ENCODE measurements at places on chromosomes 1 and 21.
A peak's percentile ranks its signal among the peaks of the same experiment; 100 is the strongest.

GRCh38 chr21:16250273-16250672, 520.5 kb downstream of the USP25 start:
- no peak for DNase-seq

DNA sequence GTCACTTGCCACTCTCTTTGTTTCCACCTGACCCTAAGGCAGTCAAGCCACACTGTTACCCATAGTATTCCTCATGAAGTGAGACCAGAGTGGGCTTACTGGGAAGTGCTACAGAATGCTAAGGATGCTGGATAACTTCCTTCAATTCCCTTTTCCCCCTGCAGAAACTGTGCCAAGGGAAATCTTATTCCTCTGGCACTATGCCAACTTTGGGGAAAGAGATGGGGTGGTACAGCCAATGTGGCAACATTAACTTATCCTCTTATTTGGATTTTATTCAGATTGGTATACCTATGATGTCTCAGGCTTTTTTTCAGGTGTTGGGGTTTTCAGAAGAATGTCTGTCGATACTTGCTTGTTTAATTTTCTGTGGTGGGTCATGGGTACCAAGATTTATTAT, 599.4 kb upstream of the PBX1 start:
- DNase-seq: no peak

- no peak for DNase-seq
Measured at GRCh38 chr1:32933742-32934322, 30.8 kb downstream of the RNF19B start.

DNA sequence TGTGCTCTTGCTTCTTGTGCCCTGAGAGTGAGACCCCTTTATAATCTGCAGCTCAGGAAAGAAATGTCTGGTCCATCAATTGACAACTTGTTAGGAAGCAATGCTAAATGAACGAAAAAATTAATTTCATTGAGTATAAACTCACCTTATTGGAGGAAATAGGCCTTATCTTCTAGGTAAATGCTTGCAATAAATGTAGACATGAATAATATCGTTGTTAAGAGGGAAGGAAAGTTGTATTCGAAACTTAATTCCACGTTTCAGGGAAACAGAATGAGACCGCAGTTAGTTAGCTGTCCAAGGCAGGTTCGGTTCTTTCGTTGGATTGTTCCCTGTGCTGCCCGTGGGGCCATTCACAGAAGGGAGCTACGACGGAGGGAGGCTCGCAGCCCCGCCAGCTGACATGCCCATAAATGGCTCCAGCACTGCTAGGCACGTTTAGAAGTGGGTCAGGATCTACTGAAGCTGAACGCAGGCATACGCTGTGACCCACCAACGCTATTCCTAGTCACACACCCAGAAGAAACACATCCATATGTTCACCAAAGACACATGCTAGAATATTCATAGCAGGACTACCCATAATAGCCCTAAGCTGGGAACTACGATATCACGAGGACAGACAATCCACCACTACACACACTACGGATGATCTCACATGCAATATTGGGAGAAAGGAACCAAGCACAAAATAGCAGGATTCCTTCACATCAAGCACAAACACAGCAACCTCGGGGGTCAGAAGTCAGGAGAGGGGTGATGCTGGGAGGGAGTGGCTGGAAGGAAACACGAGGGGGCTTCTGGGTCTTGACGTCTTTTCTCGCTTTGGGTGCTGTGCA, 56.2 kb upstream of the LBR start:
- DNase-seq: no peak

DNA sequence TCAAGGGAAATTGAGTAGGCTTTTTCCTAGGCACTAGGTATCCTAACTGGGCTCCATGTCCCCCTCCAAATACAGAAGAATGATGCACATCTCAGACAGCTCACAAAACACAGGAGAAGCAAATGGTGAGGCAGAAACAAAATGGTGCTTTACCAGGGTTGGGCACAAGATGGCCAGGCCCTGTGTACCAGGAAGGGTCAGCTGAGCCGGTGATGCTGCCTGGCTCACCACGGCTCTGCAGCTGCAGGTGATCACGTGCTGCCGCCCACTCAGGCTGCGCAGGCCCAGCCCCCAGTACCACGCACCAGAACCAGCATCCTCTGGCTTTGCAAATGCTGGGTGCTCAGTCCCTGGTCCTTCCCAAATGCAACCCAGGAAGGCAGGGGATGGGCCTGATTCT, 993 bp upstream of the DSCAM start:
- no peak for DNase-seq

- no peak for DNase-seq
Measured at GRCh38 chr1:181079382-181079781, 9.1 kb upstream of the IER5 start.

- peak; percentile 59 for DNase-seq
Measured at GRCh38 chr1:50969611-50970508, at the start of gene CDKN2C. TSS of gene CDKN2C (plus strand) at chr1:50970245. CDS start at chr1:50970369, 124 bp downstream.

GRCh38 chr1:64572222-64572900, 102.4 kb downstream of the CACHD1 start:
- DNase-seq: no peak

DNA sequence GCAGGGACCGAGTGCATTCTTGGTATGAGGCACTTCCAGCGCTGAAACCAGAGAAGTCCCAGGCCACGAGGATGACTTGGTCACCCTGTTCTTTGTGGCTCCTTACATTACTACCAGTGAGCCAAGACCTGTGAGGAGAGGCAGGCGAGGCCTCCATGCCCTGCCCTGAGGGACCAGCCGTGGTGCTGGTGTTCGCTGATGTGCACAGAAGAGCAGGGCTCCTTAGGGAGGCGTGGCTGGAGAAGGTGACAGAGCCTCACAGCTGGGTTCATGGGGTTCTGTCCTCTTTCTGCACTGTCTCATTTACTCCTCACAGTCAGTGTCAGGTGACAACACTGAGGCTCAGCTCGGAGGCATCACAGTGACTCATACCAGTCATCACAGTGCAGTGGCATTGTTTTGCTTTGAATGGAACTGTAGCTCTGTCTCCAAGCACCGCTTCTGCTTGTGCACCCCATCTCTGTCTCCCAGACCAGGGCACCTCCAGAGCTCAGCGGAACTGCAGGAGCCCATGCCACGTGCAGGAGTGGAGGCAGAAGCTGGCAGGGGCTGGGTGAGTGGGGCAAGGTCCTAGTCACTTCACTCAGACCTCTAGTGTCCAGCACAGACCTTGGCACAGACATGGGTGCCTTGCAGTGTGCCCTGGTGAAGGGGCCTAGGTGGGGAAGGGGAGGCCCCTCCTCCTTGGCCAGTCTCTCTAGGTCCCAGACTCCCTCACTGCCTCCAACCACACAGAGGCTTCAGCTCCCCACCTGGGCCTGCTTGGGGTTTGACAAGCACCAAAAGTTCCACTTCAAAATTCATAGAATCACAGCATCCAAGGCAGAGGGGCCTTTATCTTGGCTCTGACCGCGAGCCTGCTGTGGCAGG, 310.9 kb downstream of the MATN1 start:
- no peak for DNase-seq

GRCh38 chr1:155052439-155053395, 1.6 kb downstream of the ADAM15 start:
- no peak for DNase-seq

DNA sequence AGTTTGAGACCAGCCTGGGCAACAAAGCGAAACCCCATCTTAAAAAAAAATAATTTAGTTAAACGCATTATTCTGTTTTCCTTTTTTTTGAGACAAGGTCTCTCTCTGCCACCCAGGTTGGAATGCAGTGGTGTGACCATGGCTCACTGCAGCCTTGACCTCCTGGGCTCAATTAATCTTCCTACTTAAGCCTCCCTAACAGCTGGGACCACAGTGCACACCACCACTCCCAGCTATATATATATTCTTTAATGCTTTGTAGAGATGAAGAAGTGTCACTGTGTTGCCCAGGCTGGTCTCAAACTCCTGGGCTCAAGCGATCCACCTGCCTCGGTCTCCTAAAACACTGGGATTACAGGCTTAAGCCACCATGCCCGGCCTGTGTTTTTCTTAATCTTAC, 7.7 kb upstream of the KLF17 start:
- no peak for DNase-seq

DNA sequence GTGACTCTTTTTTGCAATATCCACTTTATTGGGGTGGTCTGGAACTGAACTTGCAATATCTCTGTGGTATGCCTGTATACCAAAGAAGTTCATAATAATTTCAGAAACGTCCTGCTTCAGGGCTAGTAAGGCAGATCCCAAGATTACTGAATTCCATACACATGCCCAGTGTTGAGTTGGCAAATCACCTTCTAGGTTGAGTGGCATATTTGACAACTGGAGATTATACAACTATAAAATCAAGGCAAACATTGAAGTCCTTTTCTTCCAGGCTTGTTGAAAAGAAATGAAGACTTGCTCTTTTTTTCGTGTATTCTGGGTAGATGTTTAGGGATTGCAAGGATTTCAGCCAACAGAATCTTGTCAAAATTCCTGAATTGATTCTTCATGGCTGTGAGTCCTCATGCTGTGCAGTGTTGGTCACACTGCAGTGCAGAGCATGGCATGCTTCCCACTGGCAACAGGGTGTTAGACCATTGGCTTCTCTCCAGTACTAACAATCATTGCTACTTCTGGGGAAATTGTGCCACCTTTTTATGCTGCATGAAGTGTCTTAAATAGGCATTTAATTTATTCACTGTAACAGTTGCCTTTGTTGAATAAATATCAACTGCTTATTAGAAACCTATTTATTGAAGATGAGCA, 367.1 kb upstream of the ADGRL4 start:
- DNase-seq: no peak

- DNase-seq: no peak
Measured at GRCh38 chr1:57674801-57675200, 250.9 kb upstream of the DAB1 start.

GRCh38 chr21:14124266-14124665, 86.5 kb downstream of the LIPI start:
- DNase-seq: no peak

DNA sequence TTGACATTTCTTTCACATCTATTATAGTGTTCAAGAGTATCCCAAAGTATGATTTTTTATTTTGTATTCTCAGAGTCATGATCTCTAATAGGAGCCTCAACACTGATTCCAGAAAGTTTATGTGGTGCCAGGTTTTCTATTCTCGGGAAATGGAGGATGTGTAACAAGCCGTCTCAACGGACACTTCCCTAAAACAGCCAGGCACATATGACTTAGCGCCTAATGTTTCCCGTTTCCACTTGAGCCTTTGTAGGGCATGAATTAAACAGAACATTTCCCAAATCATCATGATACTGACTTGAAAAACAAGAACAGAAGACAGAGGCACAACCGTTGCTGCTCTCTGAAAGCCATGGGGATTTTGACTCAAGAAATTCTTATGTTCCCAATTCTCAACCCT, 8.0 kb downstream of the CYYR1 start:
- no peak for DNase-seq

- no peak for DNase-seq
Measured at GRCh38 chr21:42532466-42533181, 19.0 kb downstream of the SLC37A1 start.

DNA sequence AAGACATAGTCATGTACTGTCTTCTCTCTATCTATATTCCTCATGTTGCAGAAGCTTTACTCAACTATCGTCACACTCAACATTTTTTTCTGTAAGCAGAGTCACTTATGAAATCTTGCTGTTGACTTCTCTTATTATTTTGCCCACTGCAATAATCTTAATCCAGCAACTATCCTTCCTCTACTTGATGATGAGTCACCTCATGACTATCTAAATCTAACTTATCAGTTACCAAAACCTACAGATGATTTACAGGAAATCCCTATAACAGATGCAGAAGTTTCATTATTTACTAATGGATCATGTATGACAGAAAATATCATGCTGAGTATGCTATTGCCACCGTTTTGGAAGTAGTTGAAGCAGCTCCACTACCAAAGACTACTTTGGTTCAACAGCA, 378.9 kb downstream of the DUSP10 start:
- no peak for DNase-seq

DNA sequence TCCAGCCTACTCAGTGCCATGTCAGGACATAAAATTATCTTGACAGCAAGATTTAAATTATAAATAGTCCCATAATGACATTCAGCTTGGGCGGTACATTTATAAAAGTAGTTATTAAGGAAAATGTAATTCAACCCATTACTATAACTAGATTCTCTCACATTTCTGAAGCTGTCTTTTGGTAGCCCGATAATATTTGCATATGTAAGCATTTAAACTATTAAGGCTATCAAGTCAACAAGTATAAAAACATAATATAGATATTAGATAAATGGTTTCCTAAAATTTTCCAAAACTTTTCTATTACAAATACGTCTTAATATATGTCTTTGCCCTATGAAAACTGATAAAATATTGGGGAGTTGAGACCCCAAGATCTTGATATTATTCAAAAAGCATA, 21.6 kb upstream of the GPR52 start:
- no peak for DNase-seq

DNA sequence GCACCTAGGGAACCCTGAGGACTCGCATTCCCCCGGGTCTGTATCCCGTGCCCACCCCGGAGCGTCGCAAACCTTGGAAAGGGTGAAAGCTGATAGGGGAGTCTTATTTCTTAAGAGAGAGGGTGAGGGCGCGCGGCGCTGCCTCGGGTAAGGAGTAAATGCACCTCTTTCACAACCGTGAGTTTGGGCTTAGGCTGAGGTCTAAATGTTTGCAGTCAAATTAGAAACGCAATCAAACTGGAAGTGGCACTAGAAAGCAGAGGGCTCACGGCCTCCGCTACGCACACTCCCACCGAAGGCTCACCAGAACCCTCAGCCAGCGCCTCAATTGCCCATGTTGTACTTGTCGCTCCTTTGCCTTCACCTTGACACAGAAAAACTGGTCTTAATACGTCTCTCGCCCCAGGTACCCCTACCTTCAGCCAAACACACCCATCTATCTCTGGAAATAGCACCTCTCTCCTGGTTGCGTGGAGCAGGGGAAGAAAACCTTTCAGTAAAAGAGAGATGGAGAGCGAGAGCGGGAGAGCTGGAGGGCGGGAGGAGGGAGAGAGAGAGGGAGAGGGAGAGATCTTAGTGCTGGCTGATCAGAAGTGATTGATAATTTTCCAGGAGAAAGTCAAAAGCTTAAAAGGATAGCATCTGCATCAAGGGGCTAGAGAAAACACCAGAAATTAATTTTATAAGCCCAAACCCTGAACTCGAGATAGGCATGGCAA, 1.7 kb upstream of the HLX start:
- no peak for DNase-seq
